ENCODE measurements at places on chromosomes 5 and 9.

DNA sequence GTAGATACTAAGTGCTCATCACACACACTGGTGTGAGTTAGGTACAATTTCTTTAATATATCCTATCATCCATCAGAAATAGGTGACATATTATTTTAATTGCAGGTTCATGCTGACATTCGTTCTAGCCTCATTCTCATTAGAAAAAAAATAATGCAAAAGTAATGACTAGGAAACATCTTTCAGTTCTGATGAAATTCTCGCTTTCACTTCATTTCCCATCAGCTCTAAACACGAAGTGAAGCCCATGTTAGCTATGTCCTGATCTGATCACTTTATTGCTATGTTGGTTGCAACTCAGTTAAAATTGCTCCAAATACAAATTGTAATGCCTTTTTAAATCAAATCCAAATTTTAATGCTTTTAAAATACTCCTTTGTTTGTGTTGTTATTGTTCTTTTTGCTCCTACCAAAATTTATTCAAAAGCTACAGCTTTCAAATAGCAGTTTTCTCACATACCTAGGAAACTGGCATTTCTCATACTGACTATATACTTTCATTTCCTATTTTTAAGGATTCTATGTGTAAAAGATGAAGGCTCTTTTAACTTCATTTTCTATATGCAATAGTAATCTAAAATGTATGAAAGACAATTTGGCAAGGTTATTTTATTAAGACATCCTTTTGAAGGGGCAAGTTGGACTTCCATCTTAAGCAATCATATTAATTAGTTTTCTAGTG lies 1237.8 kb upstream of the ACO1 start:
- DNase-seq: no peak

DNA sequence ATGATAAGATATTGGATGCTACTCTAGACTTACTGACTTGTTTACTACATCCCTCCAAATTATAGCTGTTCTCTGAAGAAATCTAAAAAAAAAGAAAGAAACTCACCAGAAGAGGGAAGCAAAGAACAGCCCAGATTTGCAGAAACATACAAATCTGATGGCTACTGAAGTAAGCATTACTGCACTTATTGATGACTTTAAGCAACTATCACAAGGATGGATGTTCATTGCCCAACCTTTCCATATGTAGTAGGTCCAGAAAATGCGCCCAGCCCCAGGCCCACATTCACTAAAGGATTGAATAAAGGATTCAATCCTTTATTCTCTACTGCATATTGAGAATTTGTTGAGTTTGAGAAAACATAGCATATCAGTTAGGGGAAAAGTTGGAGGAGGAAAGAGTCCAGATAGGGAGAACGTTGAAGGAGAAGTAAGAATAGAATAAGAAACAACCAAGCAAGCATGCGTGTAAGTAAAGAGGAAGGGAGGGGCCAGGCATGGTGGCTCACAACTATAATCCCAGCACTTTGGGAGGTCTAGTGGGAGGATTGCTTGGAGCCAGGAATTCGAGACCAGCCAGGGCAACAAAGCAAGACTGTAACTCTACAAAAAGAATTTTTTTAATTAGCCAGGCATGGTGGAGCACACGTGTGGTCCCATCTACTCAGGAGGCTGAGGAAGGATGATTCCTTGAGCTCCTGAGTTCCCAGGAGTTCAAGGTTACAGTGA lies 33.8 kb upstream of the DTWD2 start:
- DNase-seq: peak; percentile 44

- DNase-seq: no peak
These were observed 231.2 kb upstream of the SGCD start for GRCh38 chr5:156095709-156096241.

- no peak for DNase-seq
These were observed 776.7 kb downstream of the DTWD2 start for GRCh38 chr5:118211606-118212005.

GRCh38 chr9:93119953-93120845 lies 13.9 kb downstream of the NINJ1 start:
- DNase-seq: peak; percentile 60

DNA sequence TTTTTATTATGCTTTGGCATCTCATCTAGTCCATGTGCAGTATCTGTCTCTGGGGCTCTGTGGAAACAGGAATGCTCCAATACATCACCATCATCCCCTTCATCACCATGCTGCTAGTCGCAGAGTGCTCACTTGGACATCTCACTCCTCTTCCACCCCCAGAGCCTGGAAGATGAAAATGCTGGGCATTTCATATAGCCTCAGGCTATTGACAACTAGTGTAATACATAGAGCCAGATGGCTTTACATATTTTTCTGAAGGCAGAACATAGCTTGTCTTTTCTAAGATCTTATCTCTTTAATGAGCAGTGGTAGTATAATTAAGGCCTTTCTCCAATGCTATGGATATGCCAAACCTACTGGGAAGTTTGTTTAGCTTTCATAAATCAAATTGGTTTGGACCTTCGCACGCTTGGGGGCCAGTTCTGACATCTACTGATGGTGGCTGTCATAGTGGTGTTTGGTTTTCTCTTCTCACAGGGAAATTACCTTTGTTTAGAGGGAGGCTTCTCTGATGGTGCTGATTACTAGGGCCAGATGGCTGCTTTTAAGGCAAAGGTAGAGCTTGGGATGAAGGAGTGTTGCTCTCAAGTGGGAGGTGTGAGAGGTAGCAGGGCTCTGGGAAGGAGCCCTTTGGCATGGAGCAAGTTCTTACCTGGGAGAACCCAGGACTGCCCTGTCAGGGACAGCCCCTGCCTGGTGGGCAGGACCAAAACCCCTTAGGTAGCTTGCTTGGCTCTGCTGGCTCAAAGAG lies 63.1 kb upstream of the CXCL14 start:
- DNase-seq: no peak

GRCh38 chr5:66829826-66830225 lies 233.6 kb downstream of the MAST4 start:
- no peak for DNase-seq

GRCh38 chr5:81397176-81397575 lies 3.2 kb upstream of the ACOT12 start:
- no peak for DNase-seq

- DNase-seq: peak; percentile 26
These were observed 7.3 kb upstream of the BARHL1 start for GRCh38 chr9:132575005-132575609.

DNA sequence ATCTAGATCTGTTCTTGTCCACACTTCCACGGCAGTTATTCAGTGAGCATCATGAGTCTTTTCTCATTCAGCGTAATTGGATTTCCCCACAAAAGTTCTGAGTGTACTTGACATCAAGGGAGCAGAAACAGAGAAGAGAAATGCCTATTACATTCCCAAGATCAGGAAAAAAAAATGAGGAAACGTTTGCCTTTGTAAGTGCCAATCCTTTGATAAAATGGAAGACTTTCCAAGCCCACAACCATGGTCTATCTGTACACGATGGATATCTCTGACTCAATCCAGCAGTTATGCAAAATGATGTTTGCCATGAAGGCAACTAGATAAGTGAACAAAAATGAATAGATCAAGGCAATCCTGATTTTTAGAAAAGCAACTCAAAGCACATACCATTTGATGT lies 235.9 kb downstream of the DOCK8 start:
- no peak for DNase-seq

GRCh38 chr5:142690667-142691066 lies 4.8 kb upstream of the FGF1 start:
- no peak for DNase-seq

GRCh38 chr5:52830650-52831049 lies 42.9 kb downstream of the ITGA1 start:
- no peak for DNase-seq

DNA sequence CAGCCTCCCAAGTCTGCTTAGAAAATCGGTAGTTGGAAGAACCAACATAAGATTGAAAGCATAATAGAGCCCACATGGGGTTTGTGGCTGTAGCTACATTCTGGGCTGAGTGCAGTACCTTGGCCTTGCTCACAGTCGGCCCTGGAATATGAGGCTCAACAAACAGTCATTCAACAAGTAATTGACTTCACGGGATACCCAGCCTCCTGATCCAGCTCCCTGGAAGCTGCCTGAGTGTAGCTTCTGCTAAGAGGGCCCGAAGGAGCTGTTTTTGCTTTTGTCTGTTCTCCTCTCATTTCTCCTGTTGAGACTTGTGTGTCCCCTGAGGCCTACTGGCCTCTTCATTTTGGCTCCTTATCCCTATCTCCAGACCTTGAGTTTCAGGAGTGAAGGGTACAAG lies 170.7 kb downstream of the HSPA4 start:
- DNase-seq: no peak

- no peak for DNase-seq
These were observed 21.6 kb downstream of the CATSPER3 start for GRCh38 chr5:134989266-134989830.

GRCh38 chr5:178418031-178418430 lies 172.2 kb downstream of the COL23A1 start:
- DNase-seq: no peak

DNA sequence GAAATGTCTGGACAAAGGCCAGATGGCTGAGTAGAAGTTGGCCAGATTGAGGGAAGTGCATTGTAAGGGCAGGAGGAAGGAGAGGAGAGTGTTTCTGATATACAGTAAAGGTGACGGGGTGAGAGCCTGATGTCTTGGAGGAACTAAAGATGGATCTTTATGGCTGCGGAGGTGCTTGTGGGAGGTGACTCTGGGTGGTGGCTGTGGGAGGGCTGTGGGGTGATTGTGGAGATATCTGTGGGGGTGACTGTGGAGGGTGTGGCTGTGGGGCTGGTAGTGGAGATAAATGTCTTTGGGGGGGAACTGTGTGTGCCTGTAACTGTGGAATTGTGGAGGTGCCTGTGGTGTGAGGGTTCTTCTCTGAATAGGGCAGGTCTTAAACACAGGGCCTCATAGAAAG lies 121.4 kb downstream of the CMYA5 start:
- no peak for DNase-seq

DNA sequence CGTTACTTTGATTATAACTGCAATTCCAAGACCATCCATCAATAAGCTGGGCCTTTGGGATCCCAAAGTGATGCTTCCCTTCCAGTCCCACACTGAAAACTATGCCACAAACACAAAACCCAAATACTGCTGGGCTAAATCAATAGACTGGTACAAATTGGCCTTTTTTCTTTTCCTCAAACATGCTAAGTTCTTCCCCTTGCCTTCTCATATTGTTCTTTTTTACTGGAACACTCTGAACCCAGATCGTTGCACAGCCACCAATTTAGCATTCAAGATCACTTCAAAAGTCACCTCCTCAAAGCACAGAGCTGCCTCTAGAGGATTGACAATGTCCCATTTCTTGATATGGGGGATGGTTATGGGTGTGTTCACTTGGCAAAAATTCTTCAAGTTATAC lies 66.0 kb downstream of the ACTL7B start:
- DNase-seq: no peak

GRCh38 chr9:106277966-106278365 lies 583.6 kb downstream of the TMEM38B start:
- DNase-seq: no peak

- no peak for DNase-seq
These were observed 46.4 kb upstream of the SH3GL2 start for GRCh38 chr9:17532461-17532860.

Measured in CD4-positive, alpha-beta T cell treated with Interferon alpha-2 for 1 hour (primary cell).